Stimulated activated CD8-positive, alpha-beta memory T cell treated with anti-CD3 and anti-CD28 coated beads, Interleukin-4, amount 100 ng/mL, for 1 hour (primary cell): ENCODE measurements at places on chromosomes 5 and 9.

DNA sequence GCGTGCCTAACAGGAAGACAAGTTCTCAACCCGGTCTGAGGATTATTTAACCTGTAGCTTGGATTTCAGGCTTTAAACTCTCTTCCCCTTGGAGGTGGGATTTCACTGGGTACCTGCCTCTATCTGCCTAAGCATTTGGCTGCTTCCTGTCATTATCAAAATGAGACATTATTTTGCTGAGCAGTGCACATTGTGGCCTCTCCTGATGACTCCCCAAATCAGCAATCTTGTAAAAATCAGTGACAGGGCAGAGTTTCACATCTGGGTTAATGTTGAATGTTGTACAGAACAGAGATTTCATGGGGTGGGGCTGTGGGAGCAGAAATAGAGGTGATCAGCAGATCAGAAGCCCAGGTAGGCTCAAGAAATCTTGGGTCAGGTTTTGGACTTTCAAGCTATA is 605.9 kb downstream of the ELAVL2 start:
- no peak for DNase-seq

- DNase-seq: no peak
Measured at GRCh38 chr9:120382453-120382852, 197.5 kb downstream of the CDK5RAP2 start.

DNA sequence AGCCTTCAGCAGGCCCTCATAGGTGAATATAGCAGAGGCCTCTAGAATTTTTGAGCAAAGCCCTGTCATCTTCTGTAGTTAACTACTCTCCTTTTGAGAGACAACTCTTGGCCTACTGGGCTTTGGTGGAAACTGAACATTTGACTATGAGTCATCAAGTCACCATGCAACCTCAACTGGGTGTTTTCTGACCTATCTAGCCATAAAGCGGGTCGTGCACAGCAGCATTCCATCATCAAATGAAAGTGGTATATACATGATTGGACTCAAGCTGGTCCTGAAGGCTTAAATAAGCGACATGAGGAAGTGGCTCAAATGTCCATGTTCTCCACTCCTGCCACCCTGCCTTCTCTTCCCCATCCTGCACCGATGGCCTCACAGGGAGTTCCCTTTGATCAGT is 1115.5 kb downstream of the TAF11L14 start:
- DNase-seq: no peak

DNA sequence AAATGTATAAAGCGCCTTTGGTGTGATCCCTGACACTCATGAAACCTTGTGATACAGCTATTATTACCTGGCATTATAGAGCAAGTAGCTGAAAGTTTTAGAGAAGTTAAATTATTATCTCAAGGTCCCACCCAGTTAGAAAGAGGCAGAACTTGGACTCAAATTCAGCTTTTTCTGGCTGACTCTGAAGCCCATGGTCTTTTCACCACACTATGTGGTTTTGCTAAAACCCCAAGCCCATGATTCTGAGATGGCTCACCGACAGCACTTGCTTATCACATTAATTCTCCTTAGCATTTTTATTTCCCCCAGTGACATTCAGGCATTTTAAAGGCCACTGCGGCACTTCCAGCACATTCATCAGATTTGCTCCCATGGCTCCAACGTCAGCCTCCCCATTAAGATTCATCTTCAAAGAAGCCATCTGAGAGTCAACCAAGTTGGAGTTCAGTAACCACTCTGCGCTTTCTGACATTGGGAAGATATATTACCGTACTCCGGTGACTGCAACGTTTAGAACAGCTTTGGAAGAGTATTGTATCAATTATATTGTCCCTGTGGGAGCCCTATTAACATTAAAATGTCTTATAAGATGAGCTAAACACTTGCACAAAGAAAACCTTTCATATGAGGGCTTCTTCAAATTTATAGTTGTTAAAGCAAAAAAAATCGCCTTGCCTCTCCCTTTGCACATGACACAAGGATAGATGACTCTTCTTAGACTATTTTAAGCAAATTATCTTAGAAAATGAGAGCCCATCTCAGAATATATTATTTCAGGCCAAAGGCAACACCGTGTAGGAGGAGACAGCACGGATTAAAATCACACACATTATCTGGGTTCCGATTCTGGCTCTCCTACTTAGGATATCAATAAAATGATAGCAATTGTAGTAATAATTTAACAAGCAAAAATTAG is 638.1 kb downstream of the ACTL7B start:
- no peak for DNase-seq

GRCh38 chr5:142668336-142668735 is 17.6 kb downstream of the FGF1 start:
- DNase-seq: no peak

- DNase-seq: no peak
Measured at GRCh38 chr9:15982182-15982581, 429.3 kb downstream of the CCDC171 start.

DNA sequence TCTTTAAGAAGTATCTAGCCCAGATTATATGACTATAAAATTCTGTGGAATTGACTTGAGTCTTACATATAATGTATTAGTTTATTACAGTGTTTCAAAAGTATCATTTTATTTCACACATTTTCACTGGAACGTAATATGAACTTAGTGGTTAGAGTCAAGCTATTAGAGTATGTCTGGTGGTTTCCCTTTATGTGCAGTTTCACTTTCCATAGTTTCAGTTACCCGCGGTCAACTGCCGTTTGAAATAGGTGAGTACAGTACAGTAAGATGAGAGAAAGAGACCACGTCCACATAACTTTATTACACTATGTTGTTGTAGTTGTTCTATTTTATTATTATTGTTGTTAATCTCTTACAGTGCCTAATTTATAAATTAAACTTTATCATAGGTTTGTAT is 50.5 kb downstream of the COMMD10 start:
- DNase-seq: no peak

DNA sequence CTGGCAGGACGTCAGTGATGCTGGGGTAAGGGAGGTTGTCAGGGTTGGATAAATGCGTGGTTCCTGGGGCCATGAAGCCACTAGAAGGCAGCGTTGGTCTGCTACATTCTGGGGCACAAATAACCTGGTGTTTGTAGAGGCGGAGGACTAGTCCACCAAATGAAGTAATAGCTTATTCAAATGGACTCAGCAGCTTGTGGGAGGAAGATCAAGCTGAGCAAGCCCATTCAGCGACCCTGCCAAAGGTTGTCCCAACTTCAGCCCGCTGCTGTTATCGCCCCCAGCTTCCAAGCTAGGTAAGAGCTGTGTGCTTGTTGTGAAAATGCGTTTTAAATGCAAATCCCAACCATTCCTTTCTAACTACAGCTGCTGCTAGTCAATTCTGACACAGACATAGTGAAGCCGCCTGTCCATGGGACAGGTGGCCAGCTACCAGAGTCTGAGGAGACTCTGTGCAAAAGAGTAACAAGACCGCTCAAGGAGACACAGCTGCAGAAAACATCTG is 7.6 kb upstream of the FAM240B start:
- no peak for DNase-seq

GRCh38 chr5:31934156-31934555 is 240.0 kb downstream of the GOLPH3 start:
- DNase-seq: no peak

DNA sequence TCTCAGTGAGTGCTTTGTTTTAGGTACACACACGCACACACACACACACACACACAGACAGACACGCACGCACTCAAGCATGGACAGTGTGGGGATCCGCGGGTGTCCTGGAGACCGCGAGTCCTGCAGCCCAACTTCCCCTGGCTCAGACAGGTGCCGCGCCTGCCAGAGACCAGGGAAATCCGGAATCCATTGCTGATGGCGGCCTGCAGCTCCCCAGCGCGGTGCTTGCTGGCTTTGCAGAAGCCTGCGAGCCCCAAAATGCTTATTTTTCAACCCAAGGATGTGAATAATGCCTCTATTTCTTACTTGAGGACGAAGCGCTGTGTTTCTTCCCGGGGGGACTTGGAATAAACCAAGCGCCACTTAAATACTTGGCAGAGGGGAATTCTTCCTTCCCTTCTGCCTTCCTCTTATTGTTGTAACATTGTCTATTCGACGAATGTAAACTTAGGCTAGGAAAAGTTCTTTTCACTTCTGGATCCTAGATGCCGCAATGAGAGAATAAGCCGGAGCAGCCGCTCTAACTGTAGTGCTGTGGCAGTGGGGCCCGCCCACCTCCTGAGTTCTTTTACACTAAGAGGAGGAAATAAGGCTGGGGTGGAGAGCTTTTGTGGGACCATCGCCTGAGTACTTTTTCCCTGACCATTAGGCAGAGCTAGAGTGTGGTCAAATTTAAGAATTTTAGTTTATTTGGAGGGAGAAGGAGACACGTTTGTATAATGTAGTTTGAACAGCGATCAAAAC is 802 bp downstream of the ITGA2 start:
- no peak for DNase-seq

DNA sequence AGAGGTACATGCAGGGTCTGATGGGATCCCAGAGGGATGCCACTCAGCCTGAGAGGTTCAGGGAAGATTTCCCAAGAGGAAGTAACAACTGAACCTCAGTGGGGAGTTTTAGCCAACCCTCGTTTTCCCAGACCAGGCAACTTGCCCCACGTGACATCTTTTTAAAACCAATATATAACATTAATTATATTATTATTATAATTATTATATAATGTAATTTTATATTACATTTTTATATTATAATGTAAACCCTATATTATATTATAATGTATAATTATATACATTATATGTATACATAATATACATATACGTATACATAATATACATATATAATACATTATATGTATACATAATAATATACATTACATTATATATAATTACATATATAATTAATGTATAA is 62.8 kb upstream of the WWC1 start:
- DNase-seq: no peak

DNA sequence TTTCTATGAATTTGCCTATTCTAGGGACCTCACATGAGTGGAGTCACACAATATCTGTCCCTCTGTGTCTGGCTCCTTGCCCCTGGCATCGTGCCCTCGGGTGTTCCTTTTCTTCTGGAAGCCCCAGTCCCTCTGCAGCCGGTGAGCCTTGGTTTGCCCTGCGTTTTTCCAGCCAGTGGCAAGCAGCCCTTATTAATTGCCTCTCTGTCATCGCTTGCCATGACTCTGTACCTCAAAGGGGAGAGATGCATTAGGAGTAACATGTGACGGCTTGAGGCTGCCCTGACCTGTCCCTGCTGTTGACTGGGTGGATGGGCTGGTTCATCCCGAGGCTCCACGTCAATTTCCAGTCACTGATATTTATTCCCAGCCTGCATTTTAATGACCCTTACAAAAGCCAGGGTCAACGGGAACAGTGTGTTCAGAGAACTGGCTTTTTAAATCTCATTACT is 87.3 kb downstream of the CFAP90 start:
- DNase-seq: no peak

DNA sequence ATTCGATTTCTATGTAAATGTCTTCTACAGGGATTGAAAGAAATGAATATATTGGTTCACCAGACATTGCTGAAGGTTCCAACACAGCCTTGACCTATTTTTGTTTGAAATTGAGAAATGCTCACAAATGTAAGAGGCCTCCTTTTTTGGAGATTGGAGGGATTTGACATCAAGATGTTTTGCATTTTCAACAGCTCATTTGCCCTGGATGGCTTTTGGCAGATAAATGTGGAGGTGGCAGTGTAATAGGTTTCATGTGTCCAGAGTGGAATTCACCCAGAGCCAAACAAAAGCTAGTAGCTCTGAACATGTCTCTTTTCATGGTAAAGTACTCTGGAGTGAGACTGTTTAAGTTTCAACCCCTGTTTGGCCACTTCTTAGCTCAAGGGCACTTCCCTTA is 77.3 kb downstream of the PALM2AKAP2 start:
- DNase-seq: no peak

DNA sequence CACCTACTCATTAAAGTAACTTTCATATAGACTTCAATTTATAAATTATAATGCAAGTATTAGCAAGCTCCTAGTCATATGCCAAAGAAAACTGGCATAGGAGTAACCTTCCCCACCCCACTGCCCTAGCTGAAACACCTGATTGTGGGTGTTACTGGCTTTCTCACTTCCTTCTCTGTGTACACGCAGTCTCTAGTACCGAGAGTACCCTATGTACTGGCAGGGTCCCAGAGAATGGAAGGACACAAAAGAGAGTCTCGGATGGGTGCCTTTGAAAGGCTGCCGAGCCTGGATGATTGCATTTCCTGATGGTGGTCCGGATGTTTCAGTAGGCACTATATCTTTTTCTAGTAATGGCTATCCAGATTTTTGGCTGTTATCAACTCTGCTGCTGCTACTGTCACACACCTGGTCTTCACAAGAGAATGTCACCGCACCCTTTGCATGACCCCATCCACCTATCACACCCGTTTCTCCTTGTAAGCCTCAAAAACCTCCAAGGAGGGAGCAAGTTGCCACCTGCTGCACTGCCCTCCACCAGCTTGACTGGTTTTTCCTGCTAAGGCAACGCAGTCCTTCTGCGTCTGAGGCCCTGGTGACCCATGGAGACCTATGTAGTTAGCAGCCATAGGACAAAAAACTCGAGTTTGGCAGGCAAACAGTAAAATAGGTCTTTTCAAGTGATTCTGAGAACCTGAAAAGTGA is 53.8 kb upstream of the CLINT1 start:
- no peak for DNase-seq

GRCh38 chr5:54001976-54002775 is 308.2 kb downstream of the ARL15 start:
- no peak for DNase-seq

DNA sequence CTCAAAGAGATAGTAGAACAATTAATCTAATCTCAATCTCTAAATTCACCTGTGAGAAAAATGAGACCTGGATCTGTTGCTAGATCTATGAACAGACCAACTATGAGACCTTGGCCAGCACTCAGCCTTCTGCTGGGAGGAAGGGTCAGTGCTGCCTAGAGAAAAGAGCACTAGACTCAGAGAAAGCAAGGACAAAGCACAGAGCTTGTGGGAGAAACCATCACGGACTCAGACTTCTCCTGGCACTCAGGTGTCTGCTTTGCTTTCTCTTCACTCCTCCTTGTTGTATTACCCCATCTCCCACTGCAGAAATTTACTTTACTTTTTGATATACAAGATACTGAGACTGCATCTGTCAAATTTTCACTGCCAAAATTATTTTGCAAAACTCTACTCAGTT is 890.0 kb upstream of the NUDT12 start:
- no peak for DNase-seq

DNA sequence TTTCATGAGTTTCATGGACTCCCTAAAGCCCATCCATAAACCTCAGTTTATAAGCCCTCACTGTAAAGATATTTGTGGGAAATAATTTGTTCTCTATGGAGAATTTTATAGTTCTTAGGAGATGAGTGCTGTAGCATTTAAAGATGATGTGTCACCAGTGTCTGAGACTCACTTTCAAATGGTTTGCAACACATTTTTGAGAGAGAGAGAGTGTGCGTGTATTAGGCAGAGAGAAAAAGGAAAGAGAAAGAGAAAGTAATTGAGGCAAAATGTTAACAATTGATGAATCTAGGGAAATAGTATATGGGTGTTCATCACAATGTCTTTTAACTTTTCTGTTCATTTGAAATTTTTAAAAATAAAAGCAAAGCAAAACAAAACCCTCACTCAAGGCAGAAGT is 479.0 kb downstream of the ZSWIM6 start:
- no peak for DNase-seq
